Spleen (tissue), 13 donors: ENCODE measurements at places on chromosomes 11 and 22. TPM values are rescaled to one million over a fixed set of nuclear protein-coding genes. Genes with fewer than 3 reads are reported as not detected.
A peak's percentile ranks its signal among the peaks of the same experiment; 100 is the strongest.

FGF3 gene
- polyA plus RNA-seq: not detected

DNA sequence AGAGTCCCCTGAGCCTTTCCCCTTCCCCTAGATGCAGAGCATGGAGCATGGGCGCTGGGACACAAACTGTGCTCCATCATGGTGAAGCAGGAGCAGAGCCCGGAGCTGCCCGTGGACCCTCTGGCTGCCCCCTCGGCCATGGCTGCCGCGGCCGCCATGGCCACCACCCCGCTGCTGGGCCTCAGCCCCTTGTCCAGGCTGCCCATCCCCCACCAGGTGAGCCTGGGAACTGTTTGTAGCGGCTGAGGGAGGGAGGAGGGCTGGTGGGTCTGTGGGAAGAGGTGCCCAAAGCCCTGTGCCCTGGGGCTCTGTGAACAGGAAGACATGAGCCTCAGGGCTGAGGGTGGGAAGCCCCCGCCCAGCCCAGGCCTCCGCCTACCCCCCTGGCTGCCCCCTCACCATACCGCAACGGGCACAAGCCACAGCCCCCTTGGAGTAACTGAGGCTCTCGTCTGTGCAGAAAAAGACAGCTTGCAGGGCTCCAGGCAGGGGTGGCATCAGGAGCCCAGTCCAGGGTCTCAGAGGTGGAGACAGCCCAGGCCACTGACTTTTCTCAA is 30.4 kb downstream of the CREB3L1 start:
- no peak for DNase-seq

- no peak for DNase-seq
Observed at GRCh38 chr11:62804310-62805075, 747 bp downstream of the NXF1 start.

DNA sequence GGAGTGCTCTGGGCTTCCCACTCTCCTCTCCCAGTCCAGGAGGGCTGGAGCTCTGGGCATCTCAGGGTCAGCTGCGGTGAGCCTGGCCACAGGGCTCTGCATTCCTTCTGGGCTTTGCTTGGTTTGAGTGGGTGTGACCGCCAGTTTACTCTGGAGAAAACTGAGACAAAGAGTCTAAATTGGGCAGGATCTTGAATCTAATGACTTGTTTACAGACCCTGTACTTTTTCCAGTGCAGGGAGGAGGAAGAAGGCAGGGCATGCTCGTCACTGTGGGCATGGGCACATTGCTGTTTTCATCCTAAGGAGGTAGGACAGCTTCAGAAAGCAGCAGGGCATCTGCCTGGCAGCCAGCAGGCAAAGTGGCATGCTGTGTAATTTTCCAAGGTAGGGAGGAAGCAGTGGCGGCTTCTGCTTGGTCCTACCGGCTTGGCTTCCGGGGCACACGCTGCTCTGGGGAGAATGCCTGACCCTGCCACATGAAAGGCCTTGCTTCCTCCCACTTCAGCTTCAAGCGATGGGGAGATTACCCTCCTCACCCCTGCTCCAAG is 22.9 kb downstream of the FLI1 start:
- peak; percentile 82 for DNase-seq

GRCh38 chr22:44085743-44086270 is 61.7 kb downstream of the PARVB start:
- no peak for DNase-seq

CTSW gene
- polyA plus RNA-seq: 5.6 TPM

- DNase-seq: no peak
Observed at GRCh38 chr11:20610825-20611224, 11.4 kb downstream of the SLC6A5 start.

- no peak for DNase-seq
Observed at GRCh38 chr22:44047891-44048301, 23.8 kb downstream of the PARVB start.

C22orf42 gene
- not detected for polyA plus RNA-seq

LRRC74B gene
- polyA plus RNA-seq: not detected

- DNase-seq: no peak
Observed at GRCh38 chr11:31582697-31583096, 73.1 kb downstream of the ELP4 start.

PRODH gene
- polyA plus RNA-seq: 0.55 TPM

CLDN5 gene
- 18.1 TPM for polyA plus RNA-seq

C11orf65 gene
- 0.59 TPM for polyA plus RNA-seq

PGR gene
- polyA plus RNA-seq: 0.20 TPM

DNA sequence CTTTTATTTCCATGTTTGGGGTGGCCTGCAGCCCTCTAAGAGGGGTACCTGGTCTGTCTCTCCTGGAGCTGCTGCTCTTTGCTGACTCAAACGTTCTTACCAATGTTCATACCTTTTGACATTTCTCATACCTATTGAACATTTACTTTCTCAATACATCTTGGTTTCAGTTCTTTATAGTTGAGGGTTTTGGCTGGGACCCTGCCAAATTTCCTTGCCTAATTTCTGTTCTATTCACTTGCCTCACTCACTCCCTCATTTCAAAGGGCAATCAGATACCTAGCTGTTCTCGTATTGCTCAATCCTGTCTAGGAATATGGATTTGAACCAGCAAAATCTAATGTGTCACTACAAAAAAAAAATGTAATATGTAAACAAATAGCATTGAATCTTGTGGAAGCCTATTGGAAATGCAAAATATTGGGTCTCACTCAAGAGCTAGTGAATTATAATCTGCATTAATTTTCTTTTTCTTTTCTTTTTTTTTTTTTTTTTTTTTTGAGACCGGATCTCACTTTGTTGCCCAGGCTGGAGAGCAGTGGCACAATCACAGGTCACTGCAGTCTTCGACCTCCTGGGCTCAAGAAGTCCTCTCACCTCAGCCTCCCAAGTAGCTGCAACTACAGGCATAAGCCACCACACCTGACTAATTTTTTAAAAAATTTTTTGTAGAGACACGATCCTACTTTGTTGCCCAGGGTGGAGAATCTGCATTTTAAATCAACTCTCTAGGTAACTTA is 7.5 kb downstream of the OR6M1 start:
- no peak for DNase-seq

- DNase-seq: no peak
Observed at GRCh38 chr22:27336151-27337090, 465.1 kb downstream of the MN1 start.

ACTN3 gene
- polyA plus RNA-seq: 0.05 TPM

DNA sequence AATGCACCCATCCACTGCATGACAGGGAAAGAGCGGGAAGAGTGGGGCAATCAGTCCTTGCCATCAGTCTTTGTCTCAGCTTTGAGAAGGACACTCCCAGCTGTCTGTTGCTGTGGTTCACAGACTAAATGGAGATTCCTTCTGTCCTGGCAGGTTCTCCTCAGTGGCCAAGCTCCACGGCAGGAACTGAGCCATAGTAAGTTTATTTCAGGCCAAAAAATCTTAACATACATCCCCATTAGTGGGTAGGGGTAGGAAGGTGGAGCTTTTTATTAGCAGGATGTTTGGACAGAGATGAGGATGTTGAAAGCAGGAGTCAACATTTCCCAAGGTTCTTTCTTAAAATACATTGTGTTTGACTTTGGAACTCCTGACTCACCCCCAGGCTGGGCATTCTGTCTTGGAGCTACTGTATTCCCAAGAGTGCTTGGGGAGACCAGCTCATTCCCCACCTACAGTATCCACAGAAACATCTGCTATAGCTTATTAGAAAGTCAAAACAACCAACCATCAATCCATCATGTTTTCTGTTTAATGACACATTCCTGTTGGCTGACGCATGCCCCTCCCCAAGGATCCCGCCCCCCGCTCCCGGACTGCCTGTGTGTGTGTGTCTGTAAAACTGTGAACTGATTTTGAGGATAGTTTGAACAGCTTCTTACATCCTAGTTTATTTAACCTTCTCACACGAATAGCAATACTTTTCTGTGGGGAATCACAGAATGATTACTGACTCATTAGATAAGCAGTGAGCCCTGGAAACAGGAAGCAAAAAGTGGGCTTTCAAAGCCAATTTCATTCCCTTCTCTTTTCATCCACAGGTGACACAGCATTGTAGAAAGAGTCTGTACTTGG is 109.5 kb downstream of the CCDC81 start:
- DNase-seq: no peak

DNA sequence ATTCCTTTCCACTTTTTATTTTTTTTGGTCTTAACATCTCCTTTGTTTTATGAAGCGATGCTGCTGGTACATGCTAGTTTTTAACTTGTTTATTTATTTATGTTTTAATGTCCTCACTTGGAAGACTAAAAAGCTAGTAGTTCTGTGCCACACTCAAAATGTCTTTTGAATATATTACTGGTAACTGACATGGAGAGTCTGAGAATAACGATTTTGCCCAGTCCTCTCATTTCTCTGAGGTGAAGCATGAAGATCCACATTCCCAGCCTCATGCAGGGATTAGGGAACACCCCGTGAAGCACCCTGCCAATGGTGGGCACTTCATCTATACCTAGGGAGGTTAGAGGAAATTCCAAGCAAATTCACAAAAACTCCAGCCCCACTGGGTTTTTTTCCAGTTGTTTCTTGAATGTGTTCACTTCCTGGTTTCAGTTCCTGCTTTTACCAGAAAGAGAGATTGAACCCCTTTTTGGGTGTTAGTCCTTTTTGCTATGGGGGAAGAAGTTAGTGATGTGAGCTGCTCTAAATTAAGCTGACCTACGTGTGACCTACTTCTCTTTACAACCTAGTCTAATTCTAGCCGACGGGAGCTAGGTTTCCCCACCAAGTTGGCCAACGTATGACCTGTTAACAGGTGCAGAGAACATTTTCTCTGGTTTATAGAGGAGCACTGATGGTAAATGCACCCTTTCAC is 106.1 kb downstream of the SLC1A2 start:
- no peak for DNase-seq

GRCh38 chr11:22479208-22479607 is 141.0 kb downstream of the SLC17A6 start:
- DNase-seq: no peak

DCUN1D5 gene
- 17.8 TPM for polyA plus RNA-seq

MYBPC3 gene
- 0.49 TPM for polyA plus RNA-seq

- DNase-seq: peak; percentile 92
Observed at GRCh38 chr11:65588199-65589054, 7.2 kb downstream of the KCNK7 start.

MS4A1 gene
- 575 TPM for polyA plus RNA-seq

GRCh38 chr11:114284021-114284420 is 12.2 kb upstream of the NNMT start:
- peak; percentile 78 for DNase-seq

NXPE2 gene
- not detected for polyA plus RNA-seq
